ENCODE measurements at places on chromosomes 12 and 14. TPM values are rescaled to one million over a fixed set of nuclear protein-coding genes. Genes with fewer than 3 reads are reported as not detected.

The CD4 gene
- 0.30 TPM for polyA plus RNA-seq

The IL26 gene
- polyA plus RNA-seq, result 0.28 TPM

The CLEC6A gene
- polyA plus RNA-seq, result not detected

The DAO gene
- not detected for polyA plus RNA-seq

The FAM181A gene
- not detected for polyA plus RNA-seq

The WSCD2 gene
- polyA plus RNA-seq, result 0.39 TPM

The TPH2 gene
- not detected for polyA plus RNA-seq

The SUSD6 gene
- polyA plus RNA-seq, result 9.3 TPM

The TAC3 gene
- polyA plus RNA-seq, result not detected

The CHGA gene
- not detected for polyA plus RNA-seq

The LPCAT3 gene
- 25.5 TPM for polyA plus RNA-seq

The TECPR2 gene
- polyA plus RNA-seq, result 4.5 TPM

The FAM90A1 gene
- polyA plus RNA-seq, result 0.12 TPM

The GLT8D2 gene
- polyA plus RNA-seq, result not detected

The IFNG-AS1 gene
- 35.4 TPM for polyA plus RNA-seq

The RPGRIP1 gene
- not detected for polyA plus RNA-seq

The PPP2R3C gene
- polyA plus RNA-seq, result 78.6 TPM

The HRK gene
- polyA plus RNA-seq, result not detected

The MYO1A gene
- polyA plus RNA-seq, result 0.40 TPM

The PRKD1 gene
- not detected for polyA plus RNA-seq

The TMEM253 gene
- not detected for polyA plus RNA-seq

The UBE2N gene
- 157 TPM for polyA plus RNA-seq

The KRT79 gene
- polyA plus RNA-seq, result not detected

The PTGDR gene
- 50.8 TPM for polyA plus RNA-seq

The REM2 gene
- polyA plus RNA-seq, result 1.0 TPM

The SLC10A1 gene
- polyA plus RNA-seq, result not detected

The SLC25A21 gene
- polyA plus RNA-seq, result not detected

The RIMBP2 gene
- not detected for polyA plus RNA-seq

The ARHGAP9 gene
- 181 TPM for polyA plus RNA-seq

The HPD gene
- polyA plus RNA-seq, result not detected

The LYZ gene
- not detected for polyA plus RNA-seq

The SLC39A5 gene
- polyA plus RNA-seq, result not detected

The PTCSC3 gene
- polyA plus RNA-seq, result not detected

The KRT3 gene
- not detected for polyA plus RNA-seq
